ENCODE measurements at places on chromosomes 12 and 14. TPM values are rescaled to one million over a fixed set of nuclear protein-coding genes. Genes with fewer than 3 reads are reported as not detected.

- DNase-seq: no peak
Measured at GRCh38 chr12:19850346-19851065, 411.2 kb downstream of the AEBP2 start.

GRCh38 chr14:50038398-50039119 lies 77.8 kb downstream of the VCPKMT start:
- peak; percentile 88 for DNase-seq

GRCh38 chr12:131829791-131830334 lies 1.7 kb downstream of the MMP17 start:
- no peak for DNase-seq

GRCh38 chr12:65916991-65917695 lies 92.9 kb downstream of the HMGA2 start:
- no peak for DNase-seq

DNA sequence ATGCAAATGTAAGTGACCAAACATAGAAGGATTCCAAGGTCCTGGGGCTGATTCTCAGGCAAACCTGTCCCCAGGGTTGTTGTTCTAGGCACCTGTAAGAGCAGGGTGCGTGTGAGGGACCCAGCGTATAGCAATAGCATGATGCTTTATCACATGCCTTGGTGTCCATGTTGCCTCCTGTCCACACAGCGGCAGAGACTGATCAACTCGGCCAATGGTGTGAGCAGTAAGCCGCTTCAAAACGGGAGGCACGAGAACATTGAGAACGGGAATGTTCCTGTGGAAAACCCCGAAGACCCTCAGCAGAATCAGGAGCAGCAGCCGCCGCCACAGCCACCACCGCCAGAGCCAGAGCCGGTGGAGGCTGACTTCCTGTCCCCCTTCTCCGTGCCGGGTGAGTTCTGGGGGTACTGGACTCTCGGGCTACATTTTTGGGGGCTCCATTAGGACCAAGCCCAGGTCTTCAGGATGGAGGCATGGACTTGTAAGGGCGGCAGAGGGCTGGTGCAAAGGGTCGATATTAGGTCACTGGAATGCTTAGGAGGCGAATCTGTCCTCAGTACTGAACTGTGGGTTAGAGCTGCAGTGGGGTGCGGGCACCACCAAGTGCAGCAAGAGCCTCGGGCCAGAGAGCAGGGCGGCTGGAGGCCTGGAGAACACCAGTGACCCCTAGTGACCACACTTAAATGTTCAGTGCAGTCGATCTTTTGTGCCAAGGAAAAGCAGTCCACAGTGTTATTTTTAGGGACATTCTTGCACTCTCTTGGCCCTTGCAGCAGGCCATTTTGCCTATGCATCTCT lies 57.2 kb upstream of the RIN3 start:
- DNase-seq: peak; percentile 30

DNA sequence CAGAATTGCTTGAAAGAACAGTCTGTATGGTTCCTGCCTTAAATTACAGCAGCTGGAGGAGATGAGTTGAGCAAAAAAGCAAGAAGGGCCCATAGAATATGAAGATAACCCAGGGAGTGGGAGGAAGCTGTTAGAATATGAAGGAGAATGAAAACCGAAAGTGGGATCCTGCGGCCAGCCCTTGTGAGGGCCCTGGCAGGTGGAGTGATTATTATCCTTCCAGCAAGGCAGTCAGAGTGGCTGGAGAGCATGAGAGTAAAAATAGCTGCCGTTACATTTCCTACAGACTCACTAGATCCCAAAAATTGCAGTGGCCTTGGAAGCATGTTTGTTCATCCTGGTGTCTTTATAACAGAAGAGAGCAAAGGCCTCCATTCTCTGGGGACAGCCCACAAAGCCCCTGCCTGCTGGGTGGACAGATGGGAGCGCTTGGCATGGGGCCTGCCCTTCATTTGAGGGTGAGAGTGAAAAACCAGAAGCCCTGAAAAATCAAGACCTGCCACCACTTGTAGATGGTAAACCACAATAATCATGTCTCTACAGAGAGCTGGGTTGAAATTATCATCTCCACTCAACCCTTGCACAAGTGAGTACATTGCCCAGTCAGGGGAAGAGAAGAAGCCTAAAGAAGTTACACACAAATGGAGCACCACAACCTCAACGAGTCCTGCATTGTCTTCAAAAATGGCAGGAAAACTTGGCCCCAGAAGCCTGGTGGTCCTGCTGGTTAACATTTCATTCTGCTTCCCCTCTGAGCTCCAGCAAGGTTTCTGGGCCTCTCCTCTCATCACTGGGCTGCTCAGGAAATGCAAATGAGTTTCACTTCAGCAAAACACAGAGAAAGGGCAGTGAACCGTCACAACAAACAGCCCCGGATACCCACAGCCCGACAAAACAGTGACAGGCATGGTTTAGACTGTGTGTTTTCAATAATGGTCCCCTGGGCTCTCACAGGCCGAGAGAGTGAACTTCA lies 20.5 kb downstream of the ZDHHC22 start:
- DNase-seq: peak; percentile 56

CLEC2A gene
- not detected for total RNA-seq

DNA sequence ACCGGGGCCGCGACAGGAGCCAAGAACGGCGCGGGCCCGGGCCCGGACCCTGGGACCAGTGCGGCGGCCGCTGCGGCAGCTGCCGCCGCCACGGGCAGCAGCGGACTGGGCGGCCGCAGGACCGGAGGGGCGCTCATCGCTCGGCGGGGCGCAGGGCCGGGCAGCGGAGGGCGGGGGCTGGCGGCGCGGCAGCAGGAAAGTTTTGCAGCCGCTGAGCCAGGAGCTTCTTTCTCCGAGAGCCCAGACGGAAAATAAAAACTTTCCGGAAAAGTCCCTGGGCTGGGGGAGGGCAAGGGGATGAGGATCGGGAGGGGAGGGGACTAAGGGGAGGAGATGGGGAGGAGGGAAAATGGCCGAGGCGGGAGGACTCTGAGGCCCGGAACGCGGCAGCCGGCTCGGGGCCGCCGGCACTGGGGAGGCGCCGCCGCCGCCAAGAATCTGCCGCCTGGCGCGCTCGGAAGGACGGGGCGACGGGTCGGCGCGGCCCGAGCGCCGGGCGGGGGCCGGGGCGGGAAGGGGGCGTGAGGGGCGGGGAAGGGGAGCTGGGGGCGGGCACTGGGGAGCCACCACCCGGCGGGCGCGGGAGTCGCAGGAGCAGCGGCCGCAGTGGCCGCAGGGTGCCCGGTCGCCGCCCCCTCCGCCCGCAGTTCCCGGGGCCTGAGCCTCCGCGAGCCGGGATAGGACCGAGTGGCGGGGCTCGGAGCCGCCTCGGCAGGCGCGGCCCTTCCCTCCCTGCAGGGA lies at the start of gene PRKD1:
TSS of gene PRKD1 (minus strand) at position 472 of the 741 bp plus-strand sequence.
- peak; percentile 11 for DNase-seq

GRCh38 chr12:56104815-56105608 lies 653 bp downstream of the PA2G4 start:
- DNase-seq: peak; percentile 49
